HCT116 (cell line): ENCODE measurements at places on chromosomes 3 and 15. TPM values are rescaled to one million over a fixed set of nuclear protein-coding genes. Genes with fewer than 3 reads are reported as not detected.

The ATP13A5 gene
- total RNA-seq = not detected

The LRRC31 gene
- not detected for total RNA-seq

The ARNT2 gene
- total RNA-seq = 3.0 TPM

The LRRC34 gene
- not detected for total RNA-seq

GRCh38 chr3:160588023-160588422 lies 22.7 kb upstream of the KPNA4 start:
- no peaks in the 10 kb centered on the region for H3K4me1 ChIP-seq
- no peaks in the 10 kb centered on the region for H3K36me3 ChIP-seq
- DNase-seq = no peak
- H3K4me3 ChIP-seq = no peak overlapping the region
- no peak overlapping the region for H3K27ac ChIP-seq

DNA sequence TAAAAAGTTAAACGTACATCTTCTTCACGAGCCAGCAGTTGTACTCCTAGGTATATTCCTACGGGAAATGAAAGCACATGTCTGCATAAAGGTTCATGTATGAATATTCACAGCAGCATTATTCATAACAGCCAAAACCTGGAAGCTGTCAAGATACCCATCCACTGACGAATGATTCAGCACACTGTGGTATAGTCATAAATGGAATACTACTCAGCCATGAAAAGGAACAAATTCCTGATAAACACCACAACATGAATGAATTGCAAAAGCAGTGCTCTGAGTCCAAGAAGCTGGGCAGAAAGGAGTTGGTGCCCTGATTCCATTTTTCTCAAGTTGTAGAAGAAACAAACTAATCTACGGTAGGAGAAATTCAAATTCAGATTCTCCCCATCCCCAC lies 3.9 kb downstream of the TMEM43 start:
- DNase-seq = no peak
- no peak overlapping the region for H3K27ac ChIP-seq
- H3K4me3 ChIP-seq = no peak overlapping the region

- H3K36me3 ChIP-seq = peaks cover 3% of the 10 kb centered on the region; the same call in 1 of the 2 replicates
- no peak overlapping the region for H3K4me3 ChIP-seq
- no peak overlapping the region for H3K27ac ChIP-seq
- DNase-seq = no peak
- H3K4me1 ChIP-seq = peaks cover 7% of the 10 kb centered on the region; the same call in 1 of the 2 replicates
- H3K27me3 ChIP-seq = no peaks in the 10 kb centered on the region
Measured at GRCh38 chr15:52287114-52287513, 8.5 kb downstream of the MYO5C start.

- H3K4me1 ChIP-seq = peaks cover 4% of the 10 kb centered on the region; the same call in 1 of the 2 replicates
- H3K27me3 ChIP-seq = no peaks in the 10 kb centered on the region
- no peaks in the 10 kb centered on the region for H3K36me3 ChIP-seq
- H3K4me3 ChIP-seq = no peak overlapping the region
Measured at GRCh38 chr3:115779011-115779410, 155.7 kb downstream of the GAP43 start.

- no peak overlapping the region for H3K27ac ChIP-seq
- no peaks in the 10 kb centered on the region for H3K27me3 ChIP-seq
- no peaks in the 10 kb centered on the region for H3K36me3 ChIP-seq
- no peaks in the 10 kb centered on the region for H3K4me1 ChIP-seq
- H3K4me3 ChIP-seq = no peak overlapping the region
Measured at GRCh38 chr3:171398343-171398742, 61.9 kb downstream of the TNIK start.

- no peak overlapping the region for H3K27ac ChIP-seq
- H3K36me3 ChIP-seq = peaks cover 12% of the 10 kb centered on the region; the same call in 1 of the 2 replicates
- H3K4me3 ChIP-seq = no peak overlapping the region
- DNase-seq = no peak
Measured at GRCh38 chr3:141395005-141395589, 26.8 kb downstream of the ZBTB38 start.

GRCh38 chr3:33438881-33439545 lies 1.2 kb downstream of the UBP1 start:
- H3K36me3 ChIP-seq = no peaks in the 10 kb centered on the region
- H3K27ac ChIP-seq = peak overlapping the region; percentile 92
- H3K27me3 ChIP-seq = no peaks in the 10 kb centered on the region
- no peak for DNase-seq

- no peaks in the 10 kb centered on the region for H3K36me3 ChIP-seq
- H3K27me3 ChIP-seq = no peaks in the 10 kb centered on the region
- H3K4me3 ChIP-seq = no peak overlapping the region
- no peak overlapping the region for H3K27ac ChIP-seq
- no peak for DNase-seq
- no peaks in the 10 kb centered on the region for H3K4me1 ChIP-seq
Measured at GRCh38 chr3:2205692-2206091, 107.0 kb downstream of the CNTN4 start.
